H54 (cell line): ENCODE measurements at places on chromosomes 13 and 19.

DNA sequence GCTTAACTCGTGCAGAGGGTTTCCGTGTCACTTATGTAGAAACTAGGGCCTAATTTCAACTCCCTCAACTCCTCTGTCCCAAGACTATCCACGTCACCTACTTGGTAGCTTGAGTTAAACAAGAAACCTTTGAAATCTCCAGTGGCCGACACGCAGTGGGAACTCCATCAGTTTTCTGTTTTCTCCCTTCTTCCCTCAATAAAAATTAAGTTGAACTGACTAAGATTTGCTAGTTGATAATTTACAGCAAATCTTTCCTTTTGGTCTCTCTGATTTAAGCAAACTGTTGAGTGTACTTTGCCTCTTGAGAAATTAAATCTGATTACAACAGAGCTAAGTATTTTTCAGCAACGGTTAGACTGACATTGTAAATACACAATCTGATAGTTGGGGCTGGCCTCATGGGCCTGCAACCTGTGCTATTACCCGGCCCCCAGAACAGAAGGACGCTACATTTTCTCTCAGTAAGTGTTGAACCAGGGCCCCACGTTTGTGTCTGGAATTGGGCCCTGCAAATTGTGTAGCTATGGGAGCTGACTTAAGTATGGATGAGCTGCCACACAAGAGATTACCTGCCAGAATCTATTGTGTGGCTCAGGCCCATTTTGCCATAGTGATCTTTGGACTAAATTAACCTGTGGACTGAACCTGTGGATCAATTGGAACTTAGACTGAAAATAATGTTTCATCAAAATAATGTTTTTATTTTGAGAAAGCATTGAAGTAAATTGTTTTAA is 708 bp upstream of the ESD start:
- no peak for DNase-seq

DNA sequence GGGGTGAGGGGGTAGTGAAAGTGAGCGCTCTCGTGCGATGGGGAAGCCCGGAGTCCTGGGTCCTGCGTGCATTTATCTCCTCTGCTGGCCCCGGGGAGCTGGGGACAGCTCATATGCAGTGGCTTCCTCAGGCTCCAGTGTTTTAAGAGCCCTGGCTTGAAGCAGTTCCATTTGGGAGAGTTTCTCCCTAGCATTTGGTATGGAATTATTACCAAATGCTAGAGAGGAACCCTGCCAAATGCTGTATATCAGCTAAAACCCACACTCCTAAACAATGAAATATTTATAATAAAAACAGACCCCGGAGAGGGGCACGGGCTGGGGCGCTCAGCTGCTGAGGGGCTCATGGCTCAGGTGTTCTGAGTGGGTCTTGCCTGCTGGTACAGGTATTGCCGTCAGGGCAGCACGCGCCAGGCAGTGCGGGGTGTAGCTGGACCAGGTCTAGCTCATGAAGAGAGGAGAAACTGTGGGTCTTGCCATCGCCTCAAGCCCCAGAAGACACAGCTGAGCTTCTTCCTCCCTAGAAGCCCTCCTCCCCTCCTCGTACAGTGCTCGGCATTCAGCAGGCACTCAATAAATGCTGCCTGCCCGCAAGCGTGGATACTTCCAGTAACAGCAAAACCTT is 163.6 kb upstream of the ZNF536 start:
- DNase-seq: no peak

DNA sequence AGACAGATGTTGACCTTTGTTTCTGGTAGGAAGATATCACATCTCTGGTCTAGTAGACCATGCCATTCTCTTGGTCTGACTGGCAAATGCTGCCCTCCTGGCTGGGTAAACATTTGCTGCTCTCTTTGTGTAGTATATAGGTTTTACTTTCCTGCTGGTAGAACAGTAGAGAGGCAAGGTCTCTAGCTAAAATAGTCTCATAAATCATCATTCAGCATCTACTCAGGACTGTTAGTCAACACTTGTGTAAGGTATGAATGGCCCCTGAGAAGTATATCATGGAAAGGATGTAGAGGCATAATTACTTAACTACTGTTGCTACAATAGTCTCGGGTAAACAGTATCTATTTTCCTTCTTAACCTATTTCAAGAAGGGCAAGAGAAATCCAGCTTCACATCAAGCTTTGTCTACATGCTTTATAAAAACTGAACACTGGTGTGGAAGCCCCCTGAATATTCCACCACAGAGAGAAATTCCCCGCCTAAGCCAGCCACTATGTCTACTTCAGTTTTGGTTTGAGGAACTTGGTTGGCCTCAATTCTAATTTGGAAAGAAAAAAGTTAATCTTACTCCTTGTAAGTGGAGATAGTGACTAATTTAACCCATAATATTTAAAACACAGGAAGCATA is 18.4 kb upstream of the MYCBP2 start:
- no peak for DNase-seq

DNA sequence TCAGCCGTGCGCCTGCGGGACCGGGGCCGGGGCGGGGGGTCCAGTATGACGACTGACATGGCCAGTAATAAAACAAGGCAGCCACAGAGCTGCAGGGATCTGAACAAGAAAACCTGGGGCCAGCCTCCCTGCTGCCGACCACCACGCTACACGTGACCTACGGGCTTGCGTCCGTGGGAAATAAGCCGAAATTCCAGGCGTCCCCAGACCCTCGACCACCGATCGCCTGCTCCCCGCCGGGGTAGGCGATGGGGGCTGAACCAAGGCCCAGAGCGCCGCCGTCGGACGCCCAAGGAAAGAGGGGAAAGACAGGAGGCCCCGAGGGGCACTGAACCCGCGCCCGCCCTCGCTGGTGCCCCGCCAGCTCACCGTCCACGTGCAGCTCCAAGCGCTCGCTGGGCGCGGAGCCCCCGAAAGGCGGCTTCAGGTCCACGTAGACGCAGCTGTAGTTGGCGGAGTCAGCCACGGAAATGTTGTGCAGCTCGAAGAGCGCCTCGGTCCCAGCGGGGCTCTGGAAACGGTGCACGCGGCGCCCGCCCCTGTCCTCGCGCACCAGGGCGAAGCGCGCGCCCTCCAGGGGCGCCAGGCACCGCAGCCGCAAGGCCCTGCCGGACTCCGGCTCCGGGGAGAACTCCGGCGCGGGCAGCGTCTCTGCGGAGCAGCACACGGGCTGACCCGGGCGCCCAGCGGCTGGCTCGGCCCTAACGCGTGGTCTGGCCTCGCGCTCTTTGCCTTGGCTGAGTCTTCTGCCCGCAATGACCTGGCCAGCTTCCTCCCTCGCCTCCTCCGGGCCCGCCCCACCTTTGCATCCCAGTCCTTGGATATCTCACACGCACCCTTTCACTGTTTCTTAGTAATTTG is 3.1 kb downstream of the A1BG start:
- no peak for DNase-seq

DNA sequence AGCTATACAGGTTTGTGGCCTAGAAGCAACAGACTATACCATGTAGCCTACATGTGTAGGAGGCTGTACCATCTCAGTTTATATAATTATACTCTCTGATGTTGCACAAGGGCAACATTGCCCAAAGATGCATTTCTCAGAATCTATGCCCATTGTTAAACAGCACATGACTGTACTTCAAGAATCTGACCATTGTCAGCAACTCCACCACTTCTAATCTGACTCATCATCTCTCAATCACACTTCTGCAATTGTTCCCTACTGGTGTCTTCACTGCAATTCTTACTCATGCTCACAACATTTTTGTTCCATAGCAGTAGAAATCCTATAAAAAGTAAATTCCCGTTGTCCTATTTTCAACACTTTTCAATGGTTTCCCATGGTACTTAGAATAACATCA is 63.9 kb upstream of the ATXN8OS start:
- DNase-seq: no peak

GRCh38 chr13:77720988-77721387 is 23.5 kb downstream of the SLAIN1 start:
- no peak for DNase-seq
